ENCODE measurements at places on chromosomes 12 and 14. TPM values are rescaled to one million over a fixed set of nuclear protein-coding genes. Genes with fewer than 3 reads are reported as not detected.

- peak; percentile 18 for DNase-seq
These were observed 541.9 kb upstream of the SEL1L start for GRCh38 chr14:82075566-82075965.

The COX8C gene
- not detected for total RNA-seq

The C12orf54 gene
- not detected for total RNA-seq

DNA sequence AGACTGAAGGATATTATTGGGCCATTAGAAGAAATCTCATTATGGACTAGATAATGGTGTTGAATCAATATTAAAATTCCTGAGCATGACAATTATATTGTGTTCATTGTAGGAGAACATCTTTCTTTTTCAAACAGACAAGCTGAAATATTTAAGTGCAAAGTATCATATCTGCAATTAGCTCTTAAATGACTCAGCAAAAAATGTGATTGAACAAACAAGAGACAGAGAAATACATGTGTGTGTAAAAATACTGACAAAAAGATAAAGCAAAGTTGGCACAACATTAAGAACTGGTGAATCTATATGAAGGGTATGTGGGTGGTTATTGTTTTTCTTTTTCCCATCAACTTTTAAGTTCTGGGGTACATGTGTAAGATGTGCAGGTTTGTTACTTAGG lies 9.5 kb downstream of the CEP290 start:
- DNase-seq: no peak

- no peak for DNase-seq
These were observed 396.7 kb upstream of the OR4E1 start for GRCh38 chr14:22070119-22070982.

DNA sequence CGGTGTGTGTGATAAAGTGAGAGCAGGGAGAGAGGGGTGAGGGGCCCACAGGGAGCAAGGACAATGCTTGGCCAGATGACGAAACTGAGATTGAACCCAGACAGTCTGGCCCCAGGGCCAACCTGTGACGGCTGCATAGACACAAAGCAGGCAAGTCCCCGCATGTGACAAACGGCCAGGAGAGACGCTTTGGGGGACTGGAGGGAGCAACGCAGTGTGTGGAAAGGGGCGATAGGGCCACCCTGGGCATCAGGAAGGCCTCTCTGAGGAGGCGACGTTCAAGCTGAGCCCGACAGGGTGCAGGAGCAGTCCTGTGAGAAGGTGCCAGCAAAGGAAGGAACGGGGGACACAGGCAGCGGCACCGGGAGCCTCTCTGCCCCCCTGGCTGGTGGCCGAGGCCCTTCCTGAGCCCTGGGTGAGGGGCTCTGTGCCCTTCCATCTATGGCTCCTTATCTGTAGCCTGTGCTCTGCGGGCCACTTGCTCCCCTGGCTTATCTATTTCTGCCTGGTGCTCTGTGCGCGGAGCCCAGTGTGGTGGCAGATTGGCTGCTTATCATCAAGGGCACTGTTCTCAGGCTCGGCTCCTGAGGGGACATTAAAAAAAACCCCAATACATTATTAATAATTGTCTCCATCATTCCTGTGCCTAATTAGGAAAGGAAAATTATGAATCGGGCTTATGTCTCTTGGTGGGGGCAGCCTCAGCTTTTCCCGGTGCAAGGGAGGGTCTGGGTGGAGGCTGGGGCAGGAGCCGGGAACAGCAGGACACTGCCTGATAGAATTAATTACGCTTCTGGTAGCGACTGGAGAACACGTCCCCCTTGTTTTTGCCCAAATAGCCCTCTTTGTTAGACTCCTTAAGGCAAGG lies 39.8 kb downstream of the PRIMA1 start:
- no peak for DNase-seq

DNA sequence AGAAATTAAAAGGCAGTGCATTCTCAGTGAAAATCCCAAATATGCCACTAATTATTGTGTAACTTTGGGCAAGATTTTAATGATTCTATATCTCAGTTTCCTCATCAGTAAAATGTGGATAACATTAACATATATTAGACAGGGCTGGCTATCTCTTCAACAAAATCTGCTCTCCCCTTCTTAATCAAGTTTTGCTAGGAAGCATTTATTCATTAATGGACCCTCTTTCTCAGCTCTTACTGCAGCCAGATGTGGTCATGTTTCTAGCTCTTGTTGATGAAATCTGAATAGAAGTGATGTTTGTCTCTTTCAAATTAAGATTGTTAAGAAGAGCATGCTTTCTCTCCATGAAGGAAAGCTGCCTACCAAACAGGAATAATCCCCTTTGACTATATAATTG lies 84.4 kb upstream of the PPFIA2 start:
- DNase-seq: no peak

DNA sequence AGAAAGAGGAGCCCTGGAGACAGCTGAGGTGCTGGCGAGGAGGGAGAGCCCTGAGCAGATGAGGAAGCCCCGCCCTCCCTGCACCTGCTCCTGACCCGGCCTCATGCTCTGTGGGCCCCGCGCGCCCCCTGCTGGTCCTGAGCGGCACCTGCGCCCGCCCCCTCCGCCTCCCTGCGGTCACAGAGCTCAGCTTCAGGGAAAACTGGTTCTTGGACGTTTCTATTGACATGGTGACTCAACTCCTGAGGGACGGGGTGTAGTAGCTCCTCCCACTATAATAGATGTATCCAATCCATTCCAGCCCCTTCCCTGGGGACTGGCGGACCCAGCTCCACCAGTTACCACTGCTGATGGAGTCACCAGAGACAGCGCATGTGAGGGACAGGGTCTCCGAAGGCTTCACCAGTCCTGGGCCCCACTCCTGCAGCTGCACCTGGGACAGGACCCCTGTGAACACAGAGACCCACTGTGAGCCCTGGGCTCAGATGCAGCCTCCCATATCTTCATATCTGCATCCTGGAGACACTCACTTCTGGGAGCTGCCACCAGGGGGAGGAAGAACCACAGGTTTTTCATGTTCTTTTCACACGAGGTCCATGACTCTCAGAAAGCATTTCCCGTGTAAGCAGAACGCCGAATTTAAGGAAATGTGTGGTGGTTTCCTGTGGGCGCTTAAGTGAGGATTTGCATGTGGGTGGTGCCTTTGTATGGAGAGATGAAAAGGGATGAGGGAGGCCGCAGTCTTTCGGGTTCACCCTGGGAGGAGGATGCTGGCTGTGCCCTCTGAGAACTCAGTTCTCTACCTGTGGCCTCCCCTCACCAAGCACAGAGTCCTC lies 1346.4 kb downstream of the TMEM121 start:
- DNase-seq: peak; percentile 60

Measured in myocyte (in vitro differentiated cells).